ENCODE measurements at places on chromosomes 2 and 18.

DNA sequence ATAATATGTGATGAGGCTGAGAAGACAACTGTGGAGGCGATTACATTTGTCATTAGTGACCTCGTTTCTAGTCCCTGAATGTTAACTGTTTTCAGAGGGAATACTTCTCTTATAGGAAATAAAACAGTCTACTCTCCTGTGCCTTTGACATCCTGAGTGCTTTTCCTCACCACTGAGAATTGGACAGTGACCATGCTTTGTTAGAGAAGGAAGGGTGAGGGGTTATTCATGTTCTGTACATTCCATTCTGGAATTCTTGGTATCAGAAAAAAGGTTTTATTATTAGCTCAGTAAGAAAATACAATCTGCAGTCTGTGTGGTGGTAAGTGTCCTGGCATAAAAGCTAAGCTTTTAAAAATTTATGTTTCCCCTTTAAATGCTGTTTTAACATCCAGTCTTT, 58.8 kb downstream of the PARD3B start:
- DNase-seq, result no peak

- DNase-seq, result no peak
Observed at GRCh38 chr2:54704688-54705605, 18.5 kb upstream of the EML6 start.

GRCh38 chr18:31171144-31171839, 8.6 kb upstream of the DSC1 start:
- no peak for DNase-seq

DNA sequence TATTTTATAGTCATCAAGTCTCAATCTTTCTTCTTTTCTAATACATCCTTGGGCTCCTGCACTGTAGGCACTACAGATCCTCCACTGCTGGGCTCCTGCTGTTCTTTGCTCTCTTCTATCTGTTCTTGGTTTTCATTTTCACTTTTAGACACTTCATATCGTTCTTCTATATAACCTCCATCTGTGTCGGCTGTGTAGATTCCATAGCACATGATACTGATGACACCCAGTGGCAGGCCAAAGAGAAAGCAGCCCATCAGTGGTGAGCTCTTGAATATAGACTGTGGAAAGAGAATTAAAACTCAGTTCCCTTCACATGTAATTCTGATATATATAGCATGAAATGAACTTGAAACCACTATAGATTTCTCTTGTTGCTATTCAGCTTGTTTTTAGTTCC, 38.0 kb downstream of the TMX3 start:
- DNase-seq, result no peak

GRCh38 chr2:26674002-26674751, 18.3 kb upstream of the KCNK3 start:
- DNase-seq, result no peak

DNA sequence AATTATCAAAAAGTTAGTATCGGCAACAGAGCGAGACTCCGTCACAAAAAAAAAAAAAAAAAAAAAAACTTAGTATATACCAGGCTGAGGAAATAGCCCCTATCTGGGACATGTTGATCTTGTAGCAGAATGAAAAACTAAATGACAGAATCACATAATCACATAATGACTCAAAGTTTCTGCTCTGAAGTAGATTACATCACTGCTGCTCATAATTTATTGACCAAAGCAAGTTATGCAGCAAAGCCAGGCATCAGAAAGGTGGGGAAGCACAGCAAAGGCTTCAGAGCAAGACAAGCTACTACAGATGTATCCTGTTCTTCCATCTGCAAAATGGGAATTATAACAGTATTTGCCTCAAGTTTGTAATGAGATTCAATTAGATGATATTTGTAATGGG, 68.1 kb downstream of the BOD1L2 start:
- no peak for DNase-seq

DNA sequence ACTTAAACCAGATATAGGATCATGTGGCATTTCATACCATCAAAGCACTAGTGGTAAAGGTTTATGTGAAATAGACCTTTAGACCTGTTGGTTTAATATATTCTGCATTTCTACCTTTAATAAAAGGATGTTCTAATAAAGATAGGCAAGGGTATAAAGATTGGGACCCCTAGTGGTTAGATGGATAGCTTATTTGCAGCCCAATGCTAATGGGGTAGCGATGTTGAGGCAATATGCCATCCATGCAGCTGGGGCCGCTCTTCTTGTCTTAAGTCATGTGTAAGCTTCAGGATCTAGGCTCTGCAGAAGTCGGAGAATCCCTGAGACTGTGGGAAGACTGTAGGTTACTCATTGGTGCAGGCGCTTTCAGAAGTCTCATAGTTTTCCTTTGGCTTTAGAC, 114.9 kb downstream of the ICOS start:
- no peak for DNase-seq
